ENCODE measurements at places on chromosomes 11 and 22.

GRCh38 chr11:127013550-127013949 lies 13.0 kb upstream of the KIRREL3 start:
- DNase-seq = no peak

GRCh38 chr11:63937713-63938478 lies 906 bp upstream of the NAA40 start:
- DNase-seq = peak; percentile 58

DNA sequence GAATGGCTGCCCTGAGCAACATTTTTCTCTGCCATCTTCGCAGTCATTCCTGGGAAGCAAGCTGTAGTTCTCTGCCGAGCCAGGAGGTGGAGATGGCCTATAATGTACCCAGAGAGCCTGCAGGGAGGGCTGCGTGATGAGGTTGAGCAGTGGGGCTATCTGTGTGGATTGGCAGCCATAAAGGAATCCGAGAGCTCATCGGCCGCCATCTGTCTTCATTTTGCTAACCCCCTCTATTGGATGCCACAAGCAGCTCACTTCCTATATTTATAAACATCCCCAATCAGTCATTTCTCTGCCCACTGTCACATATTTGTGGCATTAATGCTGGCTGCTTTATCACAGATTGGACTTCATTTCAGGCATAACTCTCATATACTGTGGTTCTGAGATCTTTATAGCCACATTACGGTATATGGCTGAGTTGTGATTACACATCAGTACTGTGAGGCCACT lies 209.5 kb downstream of the NTM start:
- no peak for DNase-seq

DNA sequence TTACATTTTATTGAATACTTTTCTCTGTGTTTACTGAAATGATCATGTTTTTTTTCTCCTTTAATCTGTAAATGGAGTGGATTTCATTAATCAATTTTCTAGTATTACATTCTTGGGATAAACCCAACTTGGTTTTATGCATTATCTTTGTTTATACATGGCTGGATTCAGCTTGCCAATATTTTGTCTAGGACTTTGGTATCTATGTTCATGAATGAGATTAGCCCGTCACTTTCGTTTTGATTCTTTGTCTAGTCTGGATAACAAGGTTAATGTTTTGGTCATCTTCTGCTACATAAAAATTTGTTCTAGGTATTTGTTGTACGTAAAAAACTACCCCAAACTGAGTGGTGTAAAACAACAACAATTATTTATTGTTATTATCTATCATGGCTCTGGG lies 127.9 kb upstream of the PAX6 start:
- no peak for DNase-seq

DNA sequence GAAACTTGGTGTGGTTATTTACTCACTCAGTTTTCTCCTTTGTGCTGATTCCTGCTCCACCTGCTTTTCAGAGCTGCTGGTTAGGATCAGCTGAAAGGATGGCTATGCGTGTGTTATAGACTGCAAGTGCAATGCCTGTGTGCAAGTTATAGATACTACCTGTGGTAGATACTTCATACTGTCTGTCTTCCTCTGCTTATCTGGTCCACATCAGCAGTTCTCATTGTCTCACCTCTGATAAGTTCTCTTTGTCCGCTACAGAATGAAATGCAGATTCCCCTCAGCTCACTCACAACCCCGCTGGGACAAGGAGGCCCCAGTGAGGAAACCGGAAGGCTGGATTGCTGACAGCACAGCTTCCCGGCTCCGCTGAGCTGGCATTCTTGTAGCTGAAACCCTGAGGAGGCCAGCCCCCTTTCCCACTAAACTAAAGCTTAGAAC lies 37.5 kb upstream of the LYVE1 start:
- no peak for DNase-seq

DNA sequence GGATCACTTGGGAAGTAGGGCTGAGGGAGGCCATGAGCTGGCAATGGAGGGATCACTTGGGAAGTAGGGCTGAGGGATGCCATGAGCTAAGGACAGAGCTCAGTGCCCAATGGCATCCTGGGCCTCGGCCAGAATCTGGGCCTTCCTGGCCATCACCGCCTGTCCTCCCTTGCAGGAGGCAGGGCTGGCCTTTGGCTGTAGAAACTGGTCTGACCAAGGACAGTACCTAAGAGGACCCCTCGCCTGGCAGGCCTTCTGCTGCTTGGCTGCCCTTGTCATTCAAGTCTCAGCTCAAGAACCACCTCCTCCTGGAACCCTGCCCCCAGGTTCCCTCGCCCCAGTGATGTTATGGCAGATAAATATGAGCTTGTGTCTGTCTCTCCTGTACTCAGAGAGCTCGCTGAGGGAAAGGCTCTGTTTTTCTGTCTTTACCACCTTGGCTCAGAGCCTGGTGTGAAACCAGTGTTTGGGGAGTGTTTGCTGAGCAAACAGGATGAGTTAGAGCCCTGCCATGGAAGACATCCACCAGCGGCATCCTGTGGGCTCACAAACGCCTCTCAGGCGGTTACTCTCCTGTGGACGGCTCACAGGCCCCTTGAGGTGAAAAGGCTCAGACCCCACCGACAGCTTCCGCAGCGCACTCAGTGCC lies 19.3 kb upstream of the RASL10A start:
- no peak for DNase-seq

GRCh38 chr11:20353829-20354434 lies 9.6 kb upstream of the HTATIP2 start:
- DNase-seq = peak; percentile 39

DNA sequence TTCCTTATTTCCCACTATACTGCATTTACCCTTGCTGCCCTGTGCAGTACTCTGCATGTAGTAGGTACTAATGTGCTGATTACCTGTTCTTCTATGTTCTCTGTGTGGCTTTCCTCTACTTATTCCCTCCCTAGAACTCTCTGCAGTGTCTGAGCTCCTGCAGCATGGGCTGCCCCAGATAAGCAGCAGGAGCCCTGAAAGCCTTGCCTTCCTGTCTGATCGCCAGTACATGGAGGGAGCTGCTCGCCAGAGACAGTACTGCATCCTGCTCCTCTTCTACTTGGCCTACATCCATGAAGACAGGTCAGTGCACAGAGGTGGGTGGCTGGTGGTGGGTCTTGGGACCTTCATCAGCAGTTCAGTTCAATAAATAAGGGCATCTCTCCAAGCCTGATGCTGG lies 42.2 kb upstream of the CCDC134 start:
- no peak for DNase-seq

GRCh38 chr22:28855355-28856094 lies 27.8 kb upstream of the ZNRF3 start:
- peak; percentile 68 for DNase-seq

GRCh38 chr11:10629411-10630002 lies 61.0 kb upstream of the LYVE1 start:
- no peak for DNase-seq

GRCh38 chr11:93497596-93497995 lies 45.6 kb downstream of the SMCO4 start:
- DNase-seq = no peak

- DNase-seq = no peak
Measured at GRCh38 chr11:8415195-8415594, 151.5 kb upstream of the LMO1 start.

DNA sequence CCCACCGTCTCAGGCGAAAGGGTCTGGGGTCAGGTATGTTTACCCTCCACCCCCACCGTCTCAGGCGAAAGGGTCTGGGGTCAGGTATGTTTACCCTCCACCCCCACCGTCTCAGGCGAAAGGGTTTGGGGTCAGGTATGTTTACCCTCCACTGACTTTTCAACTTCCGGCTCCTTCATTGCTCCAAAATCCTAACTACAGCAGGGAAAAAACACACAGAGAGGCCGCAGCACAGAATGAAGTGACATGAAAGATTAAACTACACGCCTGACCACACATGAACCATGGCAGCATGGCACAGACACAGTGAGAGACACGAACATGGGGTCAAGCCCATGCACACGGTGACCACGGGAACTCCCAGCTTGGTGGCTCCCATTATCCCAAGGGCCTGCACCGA lies 634.9 kb upstream of the B3GAT1 start:
- DNase-seq = no peak

GRCh38 chr11:12724301-12725054 lies 50.3 kb downstream of the TEAD1 start:
- DNase-seq = peak; percentile 82

- no peak for DNase-seq
Measured at GRCh38 chr11:120890609-120891320, 133.1 kb upstream of the TBCEL start.

DNA sequence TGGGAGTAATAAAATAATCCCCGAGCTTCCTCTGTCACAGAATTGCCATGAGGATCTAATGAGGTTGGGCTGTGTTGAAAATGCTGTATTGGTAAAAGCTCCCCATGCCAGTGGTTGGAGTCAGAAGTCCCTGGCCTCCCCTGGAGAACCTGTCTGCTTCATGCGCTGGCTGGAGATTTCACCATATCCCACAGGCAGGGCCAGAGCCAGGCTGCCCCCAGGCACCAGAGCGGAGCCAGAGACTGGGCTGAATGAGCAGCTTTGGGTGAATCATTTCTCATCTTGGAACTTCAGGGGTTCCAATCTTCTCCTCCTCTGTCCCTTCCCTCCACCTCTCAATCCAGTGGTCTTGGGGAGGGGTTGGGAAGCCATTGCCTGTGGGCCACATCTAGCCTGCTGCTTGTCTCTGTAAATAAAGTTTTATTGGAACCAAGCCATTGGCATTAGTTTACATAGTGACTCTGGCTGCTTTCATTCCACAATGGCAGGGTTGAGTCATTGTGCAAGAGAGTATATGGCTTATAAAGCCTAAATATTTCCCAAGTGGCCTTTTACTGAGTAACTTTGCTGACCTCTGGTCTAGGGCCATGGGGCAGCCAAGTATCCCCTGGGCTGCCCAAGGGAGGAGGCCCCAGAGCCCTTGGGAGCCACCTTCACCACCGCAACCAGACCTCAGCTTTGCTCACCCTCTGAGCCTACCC lies 35.2 kb downstream of the LRRC10B start:
- no peak for DNase-seq

DNA sequence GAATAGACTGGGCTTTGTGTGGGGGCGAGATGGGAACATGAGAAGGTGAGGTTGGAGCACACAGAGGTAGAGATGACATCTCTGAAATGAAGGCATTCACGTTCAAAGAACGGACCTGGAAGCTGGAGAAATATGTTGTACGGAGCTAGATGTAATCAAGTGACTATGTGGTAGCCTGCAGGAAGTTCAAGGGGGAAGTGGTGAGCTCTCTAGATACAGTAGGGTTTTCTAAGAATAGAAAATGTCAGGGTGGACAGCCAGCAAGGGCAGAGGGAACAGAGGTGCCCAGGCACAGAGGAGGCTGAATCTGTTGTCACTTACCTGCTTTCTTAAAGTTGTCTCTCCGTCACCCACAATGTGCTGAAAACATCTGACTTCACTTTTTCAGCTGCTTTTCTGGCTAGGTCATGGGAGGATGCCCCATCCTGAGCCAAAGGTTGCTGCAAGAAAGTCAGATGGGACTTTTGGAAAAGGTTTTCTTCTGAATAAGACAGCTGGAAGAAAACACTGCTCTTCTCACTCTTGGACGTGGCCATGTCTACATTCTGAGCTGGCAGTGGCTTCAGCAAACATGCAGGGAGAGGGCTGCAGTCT lies 171.5 kb upstream of the B3GAT1 start:
- DNase-seq = no peak

DNA sequence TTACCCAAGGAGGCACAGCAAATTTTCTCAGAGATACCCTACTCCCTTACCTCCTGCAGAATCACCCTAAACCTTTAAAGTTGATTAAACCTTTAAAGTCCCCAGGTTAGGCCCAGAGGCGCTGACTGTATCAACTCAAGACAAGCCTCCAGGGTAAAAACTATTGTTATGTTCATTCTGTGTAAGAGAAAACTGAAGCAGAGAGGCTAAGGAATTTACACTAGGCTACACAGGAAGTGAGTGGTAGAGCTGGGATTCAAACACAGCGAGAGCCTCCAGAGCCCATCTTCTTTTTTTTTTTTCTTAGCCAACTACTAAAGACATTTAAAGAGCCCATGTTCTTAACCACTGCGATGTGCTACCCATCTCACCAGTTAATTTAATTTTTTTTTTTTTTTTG lies 56.3 kb upstream of the GRK3 start:
- no peak for DNase-seq

DNA sequence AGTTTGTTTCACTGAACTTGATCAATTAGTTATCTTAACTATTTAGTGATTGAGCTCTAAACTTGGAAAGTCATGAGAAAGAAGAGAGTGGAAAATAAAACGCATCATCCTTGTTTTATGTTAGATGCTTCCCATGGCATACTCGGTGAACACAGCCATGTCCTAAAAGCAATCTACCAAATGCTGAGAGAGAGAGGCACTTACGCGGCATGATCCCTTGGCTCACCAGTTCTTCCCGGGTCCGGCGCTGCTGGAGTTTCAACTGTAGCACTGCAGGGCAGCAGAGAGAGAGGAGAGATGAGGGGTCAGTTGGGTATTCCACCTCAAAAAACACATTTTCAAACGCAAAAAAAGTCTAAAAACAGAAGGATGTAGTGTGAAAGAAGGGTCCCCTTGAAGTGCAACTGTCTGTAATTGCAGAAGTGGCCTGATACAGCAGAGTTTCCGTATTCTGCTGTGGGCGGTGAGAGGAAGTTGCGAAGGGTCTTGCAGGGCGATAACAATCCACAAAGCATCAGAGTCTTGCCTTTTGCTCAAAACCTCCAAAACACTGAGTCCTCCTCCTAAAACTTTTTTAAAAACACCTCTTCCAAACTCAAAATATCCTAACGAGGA lies 92.7 kb downstream of the SGSM3 start:
- peak; percentile 55 for DNase-seq

DNA sequence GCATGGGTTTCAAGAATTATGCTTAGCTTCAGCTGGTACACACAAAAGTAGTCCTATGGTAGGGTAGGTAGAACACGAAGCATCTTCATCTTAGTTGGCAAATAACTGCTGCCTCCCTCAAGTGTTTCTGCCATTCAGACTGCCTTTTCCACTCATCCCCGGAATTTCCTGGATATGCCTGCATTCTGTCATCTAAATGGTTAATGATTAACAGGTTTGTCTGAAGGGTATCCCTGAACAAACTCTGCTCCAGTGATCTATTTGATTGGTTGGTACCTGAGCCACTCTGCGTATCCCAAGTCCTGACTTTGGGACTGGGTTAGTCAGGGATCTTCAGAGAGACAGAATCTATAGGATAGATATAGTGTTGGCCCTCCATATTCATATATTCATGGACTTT lies 272.3 kb upstream of the RAG2 start:
- no peak for DNase-seq

- no peak for DNase-seq
Measured at GRCh38 chr22:38471237-38471636, 3.3 kb downstream of the KDELR3 start.

Measured in erythroblast (primary cell).